Hepatocyte (in vitro differentiated cells): ENCODE measurements at places on chromosomes 2 and 18. TPM values are rescaled to one million over a fixed set of nuclear protein-coding genes. Genes with fewer than 3 reads are reported as not detected.

GRCh38 chr2:57881998-57882888 lies 164.4 kb upstream of the VRK2 start:
- peak overlapping the region; percentile 89 for H3K27ac ChIP-seq
- no peaks in the 10 kb centered on the region for H3K27me3 ChIP-seq
- peak; percentile 46 for DNase-seq
- no peaks in the 10 kb centered on the region for H3K36me3 ChIP-seq

DNA sequence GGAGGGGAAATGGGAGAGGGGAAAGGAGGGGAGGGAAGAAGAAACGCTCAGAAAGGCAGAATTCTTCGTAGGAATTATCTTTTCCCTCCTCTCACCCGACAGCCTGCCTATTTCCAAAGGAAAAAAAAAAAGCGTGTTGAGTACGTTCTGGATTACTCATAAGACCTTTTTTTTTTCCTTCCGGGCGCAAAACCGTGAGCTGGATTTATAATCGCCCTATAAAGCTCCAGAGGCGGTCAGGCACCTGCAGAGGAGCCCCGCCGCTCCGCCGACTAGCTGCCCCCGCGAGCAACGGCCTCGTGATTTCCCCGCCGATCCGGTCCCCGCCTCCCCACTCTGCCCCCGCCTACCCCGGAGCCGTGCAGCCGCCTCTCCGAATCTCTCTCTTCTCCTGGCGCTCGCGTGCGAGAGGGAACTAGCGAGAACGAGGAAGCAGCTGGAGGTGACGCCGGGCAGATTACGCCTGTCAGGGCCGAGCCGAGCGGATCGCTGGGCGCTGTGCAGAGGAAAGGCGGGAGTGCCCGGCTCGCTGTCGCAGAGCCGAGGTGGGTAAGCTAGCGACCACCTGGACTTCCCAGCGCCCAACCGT lies at the start of gene GAD1:
TSS of gene GAD1 (plus strand) at position 384 of the 589 bp plus-strand sequence. CDS start 1,705 bp downstream, outside the sequence.
- no peaks in the 10 kb centered on the region for H3K36me3 ChIP-seq
- peaks cover 79% of the 10 kb centered on the region for H3K27me3 ChIP-seq
- DNase-seq, result peak; percentile 85
- peak within 1 kb of the TSS; percentile 47 for H3K4me3 ChIP-seq
- no peak within 1 kb of the TSS for H3K27ac ChIP-seq

DNA sequence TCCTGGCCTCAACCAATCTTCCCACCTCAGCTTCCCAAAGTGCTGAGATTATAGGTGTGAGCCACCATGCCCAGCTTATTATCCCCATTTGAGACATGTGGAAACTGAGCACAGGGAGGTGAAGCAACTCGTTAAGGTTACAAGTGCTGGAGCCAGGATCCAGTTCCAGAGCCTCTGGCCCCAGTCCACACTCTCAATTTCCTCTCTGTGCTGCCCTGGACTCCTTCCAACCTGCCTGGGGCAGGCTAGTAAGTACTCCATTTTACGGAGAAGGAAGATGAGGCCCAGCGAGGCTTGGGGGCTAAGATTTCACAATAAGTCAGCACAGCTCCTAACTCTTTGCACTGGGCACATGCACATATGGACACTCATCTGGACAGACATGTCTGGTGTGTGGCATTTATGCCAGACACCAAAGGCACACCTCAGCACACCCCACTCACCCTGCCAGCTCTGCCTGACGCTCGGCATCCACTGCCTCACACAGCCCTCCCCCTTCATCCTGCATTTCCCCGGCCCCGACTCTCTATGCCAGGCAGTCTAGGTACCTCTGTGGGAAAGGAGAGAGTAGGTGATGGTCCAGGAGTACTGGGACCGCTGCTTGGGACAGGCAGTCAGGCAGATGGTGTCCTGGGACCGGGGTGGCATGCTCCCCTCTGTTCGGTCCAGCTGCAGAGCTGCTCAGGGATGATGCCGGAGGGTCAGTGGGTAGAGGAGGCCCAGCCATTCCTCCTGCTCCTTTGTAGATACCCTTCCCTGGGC lies 20.5 kb downstream of the CFAP65 start:
- H3K36me3 ChIP-seq, result no peaks in the 10 kb centered on the region
- no peak overlapping the region for H3K27ac ChIP-seq
- H3K27me3 ChIP-seq, result no peaks in the 10 kb centered on the region
- no peak for DNase-seq
- no peaks in the 10 kb centered on the region for H3K4me1 ChIP-seq

DNA sequence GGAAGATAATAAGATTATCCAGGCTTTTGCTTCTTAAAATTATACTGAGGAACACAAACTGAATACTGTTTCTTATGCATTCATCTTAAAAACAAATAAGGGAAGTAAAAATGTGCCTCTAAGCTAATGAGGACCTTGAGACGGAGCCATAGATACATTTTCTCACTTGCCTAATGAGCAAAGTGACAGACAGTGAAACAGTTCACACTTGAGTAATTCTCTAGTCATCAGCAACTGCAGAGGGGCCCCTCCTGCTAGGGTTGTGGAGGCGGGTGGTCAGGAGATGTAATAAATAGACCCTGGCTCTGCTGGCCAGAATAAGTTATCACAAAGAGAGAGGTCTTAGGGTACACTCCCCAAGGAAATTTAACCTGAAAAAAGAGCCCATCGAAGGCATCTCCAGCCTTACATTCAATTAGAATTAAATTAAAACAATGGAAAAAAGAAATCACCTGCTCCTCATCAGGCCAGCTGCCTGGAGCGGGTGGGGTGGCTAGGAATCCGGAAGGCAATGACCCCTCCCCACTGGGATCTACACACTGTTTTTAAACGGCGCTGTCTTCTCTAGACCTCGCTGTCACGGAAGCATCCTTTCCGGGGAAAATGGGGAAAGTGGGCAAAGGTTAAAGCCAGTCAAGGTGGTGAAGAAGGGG lies 32.6 kb upstream of the INSIG2 start:
- no peaks in the 10 kb centered on the region for H3K27me3 ChIP-seq
- DNase-seq, result no peak
- no peak overlapping the region for H3K27ac ChIP-seq
- H3K36me3 ChIP-seq, result no peaks in the 10 kb centered on the region
- no peaks in the 10 kb centered on the region for H3K4me1 ChIP-seq

DNA sequence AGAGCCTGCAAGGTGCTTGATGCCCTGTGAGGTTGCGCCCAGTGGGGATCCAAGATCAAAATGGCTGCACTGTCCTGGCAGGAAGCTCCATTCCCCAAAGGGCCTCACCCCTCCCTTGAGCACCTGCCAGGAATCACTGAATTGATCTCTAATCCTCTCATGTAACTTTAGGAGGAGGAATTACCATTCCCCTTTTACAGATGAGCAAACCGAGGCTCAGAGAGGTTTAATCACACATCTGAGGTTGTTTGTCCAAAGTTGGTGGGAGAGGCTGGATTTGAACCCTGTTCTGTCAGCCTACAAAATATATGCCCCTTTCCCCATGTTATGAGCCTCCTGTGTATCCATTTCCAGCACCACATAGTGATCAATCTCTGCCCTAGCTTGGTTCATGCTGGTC lies 10.5 kb downstream of the ASIC4 start:
- H3K27me3 ChIP-seq, result peaks cover 72% of the 10 kb centered on the region
- no peak overlapping the region for H3K4me3 ChIP-seq
- DNase-seq, result no peak

- DNase-seq, result peak; percentile 76
- peaks cover 15% of the 10 kb centered on the region for H3K4me1 ChIP-seq
- H3K4me3 ChIP-seq, result no peak overlapping the region
- H3K36me3 ChIP-seq, result no peaks in the 10 kb centered on the region
- H3K27ac ChIP-seq, result peak overlapping the region; percentile 87
Measured at GRCh38 chr2:236871500-236872001, 214.1 kb upstream of the COPS8 start.

DNA sequence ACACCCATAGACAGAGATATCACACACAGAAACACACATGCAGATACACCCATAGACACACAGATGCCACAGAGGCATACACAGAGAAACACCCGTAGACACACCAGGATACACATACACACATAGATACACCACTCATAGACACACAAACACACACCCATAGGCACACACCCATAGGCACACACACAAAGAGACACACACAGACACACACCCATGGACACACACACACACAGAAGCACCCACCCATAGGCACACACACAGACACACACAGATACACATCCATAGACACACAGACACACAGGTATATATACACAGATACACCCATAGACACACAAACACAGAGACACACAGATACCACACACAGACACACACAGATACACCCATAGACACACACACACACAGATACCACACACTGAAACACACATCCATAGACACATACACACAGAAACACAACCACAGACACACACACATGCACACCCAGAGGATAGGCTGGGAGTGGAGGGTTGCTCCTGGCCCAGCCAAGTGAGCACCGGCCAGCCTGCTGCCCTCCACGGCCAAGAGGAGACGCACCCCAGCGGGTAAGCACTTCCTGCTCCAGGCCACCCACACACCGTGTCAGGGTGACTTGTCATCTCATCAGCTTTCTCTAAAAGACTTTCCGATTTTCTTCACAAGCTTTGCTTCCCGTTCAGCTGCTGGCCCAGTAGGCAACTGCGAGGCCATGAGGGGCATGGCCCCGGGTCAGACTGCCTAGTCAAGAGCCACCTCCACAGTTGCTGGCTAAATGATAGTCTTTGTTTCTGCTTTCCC lies 14.1 kb upstream of the CNNM3 start:
- peaks cover 4% of the 10 kb centered on the region for H3K4me1 ChIP-seq
- DNase-seq, result no peak
- H3K27me3 ChIP-seq, result no peaks in the 10 kb centered on the region
- H3K36me3 ChIP-seq, result no peaks in the 10 kb centered on the region

DNA sequence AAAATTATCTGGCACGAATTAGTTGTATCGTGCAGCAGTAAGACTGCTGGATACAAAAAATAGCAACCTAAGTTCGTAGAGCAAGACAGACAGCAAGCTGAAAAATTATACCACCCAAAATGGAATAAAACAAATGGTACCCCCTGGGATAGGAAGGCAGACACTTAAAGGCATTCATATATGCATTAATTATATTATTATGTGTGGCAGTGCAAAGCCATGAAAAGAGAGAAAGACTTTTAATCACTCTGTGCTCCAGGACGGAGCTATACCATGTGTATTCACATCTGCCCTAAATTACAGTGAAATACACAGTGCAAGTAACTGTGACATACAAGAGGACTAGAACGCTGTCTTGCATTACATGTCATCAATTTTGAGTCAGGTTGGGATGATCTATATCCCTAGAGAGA lies 235.9 kb downstream of the GULP1 start:
- no peak overlapping the region for H3K4me3 ChIP-seq
- H3K27ac ChIP-seq, result peak overlapping the region; percentile 68
- peaks cover 26% of the 10 kb centered on the region for H3K4me1 ChIP-seq
- no peak for DNase-seq

DNA sequence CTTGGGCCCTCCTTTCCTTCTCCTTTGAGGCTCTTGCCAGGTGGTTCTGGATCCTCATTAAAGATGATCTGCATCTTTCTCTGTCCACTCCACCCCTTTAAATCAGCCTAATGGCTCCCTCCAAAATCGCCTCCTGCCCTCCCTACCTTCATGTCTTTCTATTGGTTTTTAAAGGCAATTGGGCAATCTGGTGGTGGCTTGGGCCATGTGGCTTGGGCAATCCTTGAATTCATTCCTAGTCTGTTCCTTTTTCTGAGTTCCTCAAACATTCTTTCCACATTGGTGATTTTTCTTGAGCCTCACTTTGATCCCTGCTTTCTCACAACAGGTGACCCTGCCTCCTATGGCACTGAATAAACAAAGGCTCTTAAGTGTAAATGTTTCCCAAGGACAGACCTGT lies 266.2 kb upstream of the REV1 start:
- DNase-seq, result no peak
- no peak overlapping the region for H3K4me3 ChIP-seq
- no peak overlapping the region for H3K27ac ChIP-seq
- no peaks in the 10 kb centered on the region for H3K4me1 ChIP-seq
- H3K36me3 ChIP-seq, result no peaks in the 10 kb centered on the region

GRCh38 chr2:188582211-188582610 lies 290.5 kb downstream of the GULP1 start:
- H3K4me1 ChIP-seq, result no peaks in the 10 kb centered on the region
- H3K4me3 ChIP-seq, result no peak overlapping the region
- no peaks in the 10 kb centered on the region for H3K36me3 ChIP-seq
- no peak for DNase-seq
- H3K27me3 ChIP-seq, result no peaks in the 10 kb centered on the region
- H3K27ac ChIP-seq, result no peak overlapping the region

DNA sequence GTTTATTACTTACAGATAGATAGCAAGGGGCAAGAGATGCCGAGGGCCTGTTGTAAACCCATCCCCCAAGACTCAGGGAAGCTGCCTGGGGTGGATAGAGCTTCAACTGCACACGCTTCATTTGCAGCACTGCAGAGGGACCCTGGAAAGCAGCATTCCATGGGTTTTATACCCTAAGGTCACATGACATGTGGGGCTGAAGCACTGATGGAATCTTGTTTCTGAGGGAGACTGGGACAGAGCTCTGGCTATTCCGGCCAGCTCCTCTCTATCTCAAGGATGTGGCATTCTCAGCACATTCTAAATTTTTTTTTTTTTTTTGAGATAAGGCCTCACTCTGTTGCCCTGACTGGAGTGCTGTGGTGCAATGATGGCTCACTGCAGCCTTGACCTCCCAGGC lies 300.1 kb downstream of the MYCN start:
- no peaks in the 10 kb centered on the region for H3K27me3 ChIP-seq
- H3K4me1 ChIP-seq, result peaks cover 8% of the 10 kb centered on the region
- DNase-seq, result no peak
- H3K27ac ChIP-seq, result no peak overlapping the region

DNA sequence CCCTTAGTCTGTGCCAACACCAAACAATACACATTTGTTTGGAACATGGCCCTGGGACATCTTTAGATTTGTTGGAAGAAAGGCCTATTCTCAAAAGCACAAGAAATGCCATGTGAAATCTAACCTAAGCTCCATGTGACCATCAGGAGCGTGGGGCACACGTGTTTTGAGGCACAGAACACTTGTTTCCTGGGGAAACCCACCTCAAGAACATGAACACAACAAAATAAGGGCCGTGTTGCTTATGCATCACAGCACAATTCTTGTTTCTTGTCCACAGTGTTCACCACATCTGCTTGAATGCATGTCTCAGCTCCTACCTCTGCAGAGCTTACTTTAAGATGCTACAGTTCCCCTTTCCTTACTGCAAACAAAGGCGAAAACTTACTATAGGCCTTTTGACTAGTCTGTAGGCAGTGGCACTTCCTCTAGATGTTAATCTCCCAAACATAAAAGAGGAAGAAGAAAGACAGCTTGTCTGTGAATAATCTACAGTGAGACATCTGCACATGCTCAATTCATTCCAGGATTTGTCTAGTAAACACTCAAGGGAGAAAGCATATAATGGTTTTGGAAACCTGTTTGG lies 165.0 kb downstream of the ANKRD44 start:
- no peak for DNase-seq
- peaks cover 10% of the 10 kb centered on the region for H3K4me1 ChIP-seq

Gene ANKRD62
- not detected in 2 replicates for total RNA-seq

Gene SGPP2
- total RNA-seq, result 1.8 and 2.4 TPM in 2 replicates

Gene SLC40A1
- total RNA-seq, result 225 and 261 TPM in 2 replicates

Gene GRHL1
- 10.0 and 10.9 TPM in 2 replicates for total RNA-seq

Gene SERPINB7
- 0.10 and 0.36 TPM in 2 replicates for total RNA-seq

Gene GEN1
- 8.6 and 15.7 TPM in 2 replicates for total RNA-seq

Gene ALPI
- total RNA-seq, result 3.9 and 4.1 TPM in 2 replicates

Gene STRN
- 13.9 and 14.1 TPM in 2 replicates for total RNA-seq

Gene VIL1
- total RNA-seq, result 218 and 261 TPM in 2 replicates

Gene COL3A1
- total RNA-seq, result 5,479 and 8,329 TPM in 2 replicates

Gene SPHKAP
- 0.28 and 0.33 TPM in 2 replicates for total RNA-seq
